Motor neuron (in vitro differentiated cells): ENCODE measurements at places on chromosomes 7 and 10. TPM values are rescaled to one million over a fixed set of nuclear protein-coding genes. Genes with fewer than 3 reads are reported as not detected.

JCAD gene
- 0.22 and 1.1 TPM in 2 replicates for total RNA-seq

HPSE2 gene
- total RNA-seq, result 0.05 and 0.06 TPM in 2 replicates

GSAP gene
- 7.4 and 9.3 TPM in 2 replicates for total RNA-seq

RUFY2 gene
- total RNA-seq, result 29.5 and 30.3 TPM in 2 replicates

LRRD1 gene
- 0.32 and 0.52 TPM in 2 replicates for total RNA-seq

DNA sequence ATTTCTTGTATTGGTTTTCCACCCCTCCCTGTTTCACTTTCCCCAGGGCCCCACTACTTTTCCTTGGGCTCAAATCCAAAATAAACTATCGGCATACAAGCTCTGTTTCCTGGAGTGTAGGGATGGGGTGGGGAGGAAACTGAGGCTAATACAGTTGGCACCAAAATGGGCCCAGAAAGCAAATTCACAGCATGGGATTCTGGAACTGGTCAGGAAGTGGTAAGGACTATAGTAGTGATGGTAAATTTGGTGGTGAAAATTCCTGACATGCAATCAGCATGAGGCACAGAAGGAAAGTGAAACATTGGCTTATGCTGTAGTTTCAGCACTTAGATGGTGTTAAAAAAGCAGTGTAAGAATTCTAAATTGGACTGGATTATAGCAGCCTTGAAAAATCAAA, 8.7 kb upstream of the SAMD9L start:
- no peak for ATAC-seq

DNA sequence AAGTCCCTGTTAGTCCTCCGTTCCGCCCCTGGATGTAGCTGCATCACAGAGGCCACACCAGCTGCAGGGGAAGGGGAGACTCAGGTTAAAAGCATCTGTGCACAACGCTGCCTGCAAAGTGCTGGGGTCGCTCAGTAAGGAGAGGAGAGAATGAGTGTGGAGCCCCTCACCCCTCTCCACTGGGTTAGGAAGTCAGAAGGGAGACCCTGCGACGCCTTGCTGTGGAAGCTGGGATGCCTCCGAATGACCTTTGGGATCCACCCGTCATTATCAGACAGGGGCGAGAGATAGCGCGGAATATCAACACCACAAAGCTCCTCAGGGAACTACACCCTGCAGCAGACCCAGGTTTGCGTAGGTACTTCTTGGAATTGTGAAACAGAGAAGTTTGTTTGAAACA, 167.7 kb upstream of the SHH start:
- no peak for ATAC-seq

DNA sequence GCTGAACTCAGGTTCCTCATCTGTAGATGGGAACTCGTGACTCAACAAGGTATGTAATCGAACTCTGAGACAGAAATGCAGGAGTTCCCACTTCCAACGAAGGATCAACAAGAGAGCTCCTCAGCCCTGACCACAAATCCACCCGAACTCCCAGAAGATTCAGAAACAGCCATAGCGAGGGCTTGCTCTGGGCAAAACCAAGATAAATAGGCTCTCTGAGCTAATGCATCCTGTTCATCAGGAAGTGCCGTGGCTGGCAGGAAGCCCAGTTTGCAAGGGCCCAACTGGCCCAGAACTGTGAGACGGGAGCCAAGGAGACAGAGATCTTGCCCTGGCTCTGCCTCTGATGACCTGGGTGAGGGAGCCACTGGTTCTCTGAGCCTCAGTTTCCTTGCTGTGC, 141.7 kb upstream of the PFKP start:
- ATAC-seq, result no peak
